SK-MEL-5 (cell line): ENCODE measurements at places on chromosomes 13 and 19.

- DNase-seq, result no peak
Observed at GRCh38 chr19:40369797-40370196, 20.2 kb downstream of the HIPK4 start.

DNA sequence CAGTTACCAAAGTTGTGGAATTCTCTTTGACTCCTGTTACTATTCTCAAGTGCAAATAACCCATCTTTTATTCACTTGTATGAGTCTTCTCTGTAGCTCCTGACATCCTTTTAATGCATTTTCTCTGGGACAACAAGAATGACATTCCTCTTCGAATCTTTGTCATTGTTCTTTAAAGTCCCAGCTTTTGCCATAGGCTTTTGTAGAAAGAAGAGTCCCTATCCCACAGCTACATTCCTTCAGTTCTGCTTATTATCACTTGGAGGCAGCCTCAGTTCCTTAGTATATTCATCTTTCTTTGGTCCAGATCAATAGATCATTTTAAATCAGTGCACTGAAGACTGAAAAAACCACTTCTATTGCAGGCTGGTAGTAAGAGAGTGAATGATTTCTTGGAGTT, 560.2 kb downstream of the DACH1 start:
- no peak for DNase-seq

- DNase-seq, result peak; percentile 80
Observed at GRCh38 chr13:89066868-89067466, 1395.8 kb downstream of the SLITRK5 start.

GRCh38 chr19:42553292-42554045, 25.2 kb upstream of the CEACAM1 start:
- DNase-seq, result no peak

GRCh38 chr13:74707291-74707690, 573.1 kb upstream of the KLF12 start:
- no peak for DNase-seq

- DNase-seq, result no peak
Observed at GRCh38 chr13:114225610-114226009, 9.1 kb upstream of the CDC16 start.

DNA sequence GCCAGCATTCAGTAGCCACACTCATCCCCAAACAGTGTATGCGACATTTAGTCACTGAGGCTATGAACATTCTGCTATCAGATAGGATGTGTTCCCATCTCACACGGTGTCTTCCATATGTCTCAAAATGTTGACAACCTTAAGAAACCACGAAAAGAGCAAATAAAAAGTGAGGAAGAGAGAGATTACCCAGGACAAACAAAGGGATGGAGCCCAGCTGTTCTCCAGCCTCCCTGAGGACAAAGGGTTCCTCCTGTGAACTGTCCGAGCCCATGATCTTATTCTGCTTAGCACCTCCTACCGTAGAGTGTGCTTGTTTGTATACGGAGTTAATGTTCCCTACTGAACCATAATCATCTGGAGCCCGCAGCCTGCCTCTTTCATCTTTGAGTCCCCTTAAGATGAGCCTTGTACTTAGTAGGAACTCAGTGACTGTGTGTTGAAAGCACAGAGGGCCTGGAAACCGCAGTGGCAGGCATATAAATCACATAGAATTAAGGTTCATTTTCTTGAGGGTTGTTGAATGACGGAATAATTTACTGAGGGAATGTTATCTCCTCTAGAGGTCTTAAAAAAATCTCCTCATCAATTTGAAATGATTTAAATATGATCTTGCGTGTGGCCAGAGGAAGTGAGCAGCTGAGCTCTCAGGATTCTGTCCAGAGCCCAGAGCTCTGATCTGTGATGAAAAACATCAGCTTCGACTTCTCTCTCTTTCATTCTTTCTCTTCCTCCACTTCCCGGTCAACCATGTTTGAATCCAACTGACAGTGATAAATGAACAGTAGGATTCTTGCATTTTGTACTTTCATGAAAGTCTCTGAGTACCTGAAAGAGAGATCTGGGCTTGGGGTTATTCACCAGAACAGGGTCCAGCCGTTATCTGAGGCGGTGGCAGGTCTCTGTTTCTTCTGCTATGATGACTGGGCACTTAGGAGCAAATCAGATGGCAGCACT, 200.5 kb downstream of the KLF5 start:
- no peak for DNase-seq

GRCh38 chr13:23671897-23672296, 101.7 kb downstream of the TNFRSF19 start:
- DNase-seq, result peak; percentile 23

DNA sequence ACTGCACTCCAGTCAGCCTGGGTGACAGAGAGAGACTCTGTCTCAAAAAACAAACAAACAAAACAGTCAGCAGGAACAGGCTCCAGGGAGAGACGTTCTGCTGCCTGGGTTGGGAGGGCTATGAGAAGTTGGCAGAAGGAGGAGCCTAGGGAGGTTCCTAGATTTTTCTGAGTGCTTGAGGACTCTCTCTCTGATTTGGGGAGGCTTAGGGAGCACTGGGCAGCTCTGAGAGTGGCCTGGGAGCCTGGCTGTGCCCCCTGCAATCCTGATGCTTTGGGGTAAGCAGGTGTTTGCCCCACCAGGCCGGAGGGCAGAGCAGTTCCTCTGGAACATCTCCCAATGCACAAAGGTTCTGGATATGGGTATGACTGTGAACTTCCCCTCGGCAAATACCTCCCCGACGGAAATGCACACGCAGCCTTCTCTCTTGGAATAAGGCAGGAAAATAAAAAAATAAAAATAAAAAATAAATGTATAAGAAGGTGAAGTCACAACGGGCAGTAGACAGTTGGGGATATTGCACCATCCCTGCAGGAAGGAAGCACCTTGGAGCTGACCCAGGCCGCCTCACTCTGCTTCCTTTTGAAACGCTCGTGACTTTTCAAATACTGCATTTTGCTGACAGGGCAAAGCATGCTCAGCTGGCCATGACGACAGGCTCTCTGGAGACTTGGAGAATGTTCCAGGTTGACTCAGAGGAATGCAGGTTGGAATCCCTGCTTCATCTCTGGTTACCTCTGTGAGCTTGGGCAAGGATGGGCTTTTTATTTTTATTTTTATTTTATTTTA, 26.5 kb upstream of the HOMER3 start:
- no peak for DNase-seq

GRCh38 chr19:39599116-39599515, 3.2 kb upstream of the LGALS13 start:
- no peak for DNase-seq
